ENCODE measurements at places on chromosomes 1 and 21.

- peak; percentile 6 for DNase-seq
These were observed 5.9 kb upstream of the NUF2 start for GRCh38 chr1:163315773-163316374.

GRCh38 chr1:75567191-75567590 lies 43.7 kb downstream of the SLC44A5 start:
- DNase-seq: no peak

GRCh38 chr1:5385096-5385799 lies 607.0 kb downstream of the NPHP4 start:
- no peak for DNase-seq

- DNase-seq: no peak
These were observed 35.0 kb upstream of the SH2D1B start for GRCh38 chr1:162446946-162447345.

- DNase-seq: no peak
These were observed 262.8 kb downstream of the AKT3 start for GRCh38 chr1:243587285-243587684.

GRCh38 chr1:35451125-35451528 lies 106.1 kb downstream of the KIAA0319L start:
- DNase-seq: peak; percentile 67

- DNase-seq: no peak
These were observed 107.8 kb downstream of the SIK1 start for GRCh38 chr21:43318841-43319781.

GRCh38 chr21:27722095-27722494 lies 755.2 kb upstream of the ADAMTS5 start:
- DNase-seq: no peak

DNA sequence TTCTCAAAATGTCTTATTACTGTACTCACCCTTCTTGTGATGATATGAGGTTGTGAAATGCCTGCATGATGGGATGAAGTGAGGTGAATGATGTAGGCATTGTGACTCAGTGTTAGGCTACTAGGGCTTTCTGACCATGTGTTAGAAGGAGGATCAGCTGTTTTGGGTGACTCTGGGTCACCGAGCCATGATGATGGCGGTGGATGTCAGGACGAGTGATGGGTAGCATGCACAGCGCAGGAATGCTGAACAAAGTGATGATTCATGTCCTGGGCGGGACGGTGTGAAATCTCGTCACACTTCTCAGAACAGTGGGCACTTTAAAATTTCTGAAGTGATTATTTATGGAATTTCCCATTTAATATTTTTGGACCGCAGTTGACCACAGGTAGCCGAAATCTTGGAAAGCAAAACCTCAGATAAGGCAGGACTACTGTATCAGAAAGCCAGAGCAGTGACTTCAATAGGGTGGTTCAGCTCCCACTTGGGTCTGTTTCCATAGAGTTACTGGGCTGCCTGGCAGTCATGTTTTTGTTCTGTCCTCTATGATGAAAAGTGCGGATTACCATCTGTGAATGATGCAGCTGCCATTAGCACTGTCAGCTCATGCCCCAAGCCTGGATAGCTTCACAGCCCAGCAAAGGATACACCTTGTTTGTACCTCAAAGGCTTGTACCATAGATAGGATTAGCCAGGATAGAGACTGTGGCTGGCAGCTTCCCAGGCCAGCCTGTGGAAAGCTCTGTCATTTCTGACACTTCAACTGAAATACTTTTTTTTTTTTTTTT lies 26.6 kb downstream of the IL6R start:
- no peak for DNase-seq

- DNase-seq: no peak
These were observed 9.4 kb downstream of the CORT start for GRCh38 chr1:10459184-10459583.

- DNase-seq: no peak
These were observed 12.9 kb upstream of the EPHA2 start for GRCh38 chr1:16168622-16169360.

GRCh38 chr1:153658400-153659174 lies at the start of gene SNAPIN:
Gene SNAPIN, plus strand, starts transcription at chr1:153658703. Its CDS starts 41 bp downstream, at chr1:153658744.
- peak; percentile 87 for DNase-seq

- DNase-seq: no peak
These were observed 83.6 kb downstream of the SIK1 start for GRCh38 chr21:43343095-43343991.

- DNase-seq: no peak
These were observed 149.5 kb downstream of the TTLL7 start for GRCh38 chr1:83849191-83850061.

DNA sequence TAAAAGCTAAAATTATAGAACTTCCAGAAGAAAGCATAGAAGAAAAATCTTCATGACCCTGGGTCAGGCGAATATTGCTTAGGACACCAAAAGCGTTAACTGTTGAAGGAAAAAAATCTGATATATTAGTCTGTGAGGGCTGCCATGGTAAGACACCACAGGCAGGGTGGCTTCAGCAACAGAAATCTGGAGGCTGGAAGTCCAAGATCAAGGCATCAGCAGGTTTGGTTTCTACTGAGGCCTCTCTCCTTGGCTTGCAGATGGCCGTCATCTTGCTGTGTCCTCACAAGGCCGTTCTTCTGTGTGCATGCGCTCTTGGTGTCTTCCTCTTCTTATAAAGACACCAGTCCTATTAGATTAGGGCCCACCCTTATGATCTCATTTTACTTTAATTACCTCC lies 14.5 kb downstream of the IFNLR1 start:
- DNase-seq: no peak

- no peak for DNase-seq
These were observed 65.4 kb downstream of the RUNX1 start for GRCh38 chr21:34983680-34984086.

DNA sequence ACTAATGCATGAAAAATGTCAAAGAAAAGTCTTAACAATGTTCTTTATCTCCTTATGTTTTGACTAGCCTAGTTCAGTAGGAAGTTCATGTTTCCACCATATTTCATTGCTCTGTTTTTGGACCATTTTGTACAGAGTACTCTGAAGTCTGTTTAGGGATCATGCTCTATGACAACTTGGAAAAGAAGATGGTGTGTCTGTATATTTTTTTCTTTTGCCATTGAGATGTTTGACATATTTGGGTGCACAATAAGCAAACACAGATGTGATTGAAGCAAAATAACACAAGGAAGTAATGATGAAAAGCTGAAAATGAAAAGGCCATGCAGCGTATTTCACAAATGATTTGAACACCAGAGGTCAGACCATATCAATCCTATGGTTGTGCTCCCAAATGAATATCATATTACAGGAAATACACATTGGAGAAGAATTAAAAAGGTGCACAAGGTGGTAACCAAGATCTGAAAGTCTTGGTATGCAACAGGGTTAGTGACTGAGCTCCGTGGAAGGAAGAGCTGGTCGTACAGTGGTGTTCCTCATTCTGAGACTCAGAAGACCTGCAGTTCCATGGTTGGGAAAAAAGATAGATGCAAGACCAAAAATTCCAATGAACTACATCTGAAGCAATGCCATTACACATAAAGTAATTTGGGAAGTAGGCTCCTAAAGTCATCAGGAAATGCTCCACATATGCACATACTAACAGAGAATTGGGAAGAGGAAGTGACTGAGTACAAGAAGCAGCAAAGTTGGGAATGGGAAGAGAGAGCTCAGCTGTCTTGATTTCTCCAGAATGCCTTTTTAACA lies 463.5 kb downstream of the LMO4 start:
- DNase-seq: no peak

DNA sequence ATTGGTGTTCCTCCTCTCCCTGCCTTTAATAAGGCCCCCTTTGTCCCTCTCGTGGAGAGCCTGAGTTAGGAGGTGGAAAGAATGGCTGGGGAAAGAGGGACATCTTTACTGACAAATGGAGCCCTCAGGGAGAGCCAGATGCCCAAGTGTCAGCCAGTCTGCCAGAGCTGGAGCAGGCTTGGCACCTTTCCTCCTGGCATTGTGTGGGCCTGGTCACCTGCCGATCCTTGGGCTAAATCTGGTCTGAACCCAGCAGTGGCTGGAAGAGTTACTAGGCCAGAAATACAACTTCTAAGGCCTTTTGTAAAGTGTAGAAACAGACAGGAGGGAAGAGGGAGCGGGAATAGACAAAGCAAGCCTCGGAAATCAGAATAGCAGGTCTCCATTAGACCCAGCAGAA lies 24.9 kb downstream of the VANGL1 start:
- DNase-seq: no peak

GRCh38 chr1:221184131-221184794 lies 305.0 kb downstream of the HLX start:
- no peak for DNase-seq

GRCh38 chr1:165116171-165116570 lies 240.3 kb downstream of the LMX1A start:
- DNase-seq: no peak

DNA sequence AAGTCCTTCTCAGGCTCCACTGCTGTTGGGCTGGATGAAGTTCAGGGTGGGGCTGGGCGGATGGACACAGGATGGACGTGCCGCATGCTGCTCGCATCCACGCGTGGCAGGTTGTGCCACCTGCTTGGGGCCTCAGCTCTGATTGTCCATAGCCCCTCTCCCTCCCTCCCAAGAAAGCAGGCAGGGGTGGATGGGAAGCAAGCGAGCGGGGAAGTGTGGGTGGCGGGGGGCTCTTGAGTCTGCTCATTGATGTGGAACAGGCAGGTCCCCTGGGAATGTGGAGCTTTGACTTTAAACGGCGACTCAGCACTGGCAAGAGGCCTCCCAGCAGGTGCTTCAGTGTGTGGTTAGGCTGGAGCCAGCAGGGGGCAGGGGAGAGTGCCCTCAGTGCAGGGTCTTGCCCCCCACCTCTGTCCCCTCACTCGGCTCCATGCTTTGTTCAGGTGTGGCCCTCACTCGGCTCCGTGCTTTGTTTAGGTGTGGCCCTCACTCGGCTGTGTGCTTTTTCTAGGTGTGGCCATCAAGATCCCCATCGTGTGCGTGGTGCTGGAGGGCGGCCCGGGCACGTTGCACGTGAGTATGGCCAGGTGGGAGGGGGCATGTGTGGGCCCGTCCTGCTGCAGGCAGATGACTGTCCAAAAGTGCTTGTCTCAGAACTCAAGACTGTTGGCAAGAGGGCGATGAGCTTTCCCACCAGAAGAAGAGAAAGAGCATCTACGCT lies 23.9 kb downstream of the TRPM2 start:
- DNase-seq: no peak

- no peak for DNase-seq
These were observed 844 bp downstream of the ADAMTS5 start for GRCh38 chr21:26965907-26966581.

DNA sequence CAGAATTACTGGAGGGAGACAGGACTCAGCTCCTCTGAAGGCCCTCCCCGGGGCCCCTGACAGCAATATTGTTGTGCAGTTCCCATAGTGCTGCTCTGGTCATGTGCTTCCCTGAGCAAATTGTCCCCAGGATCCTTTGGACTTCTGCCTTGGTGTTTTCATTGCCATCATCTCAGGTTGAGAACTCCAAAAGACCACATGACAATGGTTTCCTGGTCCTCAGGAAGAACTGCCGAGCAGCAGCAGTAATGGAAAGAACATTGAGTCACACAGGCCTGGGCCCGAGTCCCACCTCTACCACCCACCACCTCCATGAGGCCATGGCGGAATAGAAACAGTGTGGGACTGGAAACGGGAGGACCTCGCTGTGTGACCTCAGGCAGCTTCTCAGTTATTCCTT lies 6.3 kb upstream of the CTTNBP2NL start:
- no peak for DNase-seq

DNA sequence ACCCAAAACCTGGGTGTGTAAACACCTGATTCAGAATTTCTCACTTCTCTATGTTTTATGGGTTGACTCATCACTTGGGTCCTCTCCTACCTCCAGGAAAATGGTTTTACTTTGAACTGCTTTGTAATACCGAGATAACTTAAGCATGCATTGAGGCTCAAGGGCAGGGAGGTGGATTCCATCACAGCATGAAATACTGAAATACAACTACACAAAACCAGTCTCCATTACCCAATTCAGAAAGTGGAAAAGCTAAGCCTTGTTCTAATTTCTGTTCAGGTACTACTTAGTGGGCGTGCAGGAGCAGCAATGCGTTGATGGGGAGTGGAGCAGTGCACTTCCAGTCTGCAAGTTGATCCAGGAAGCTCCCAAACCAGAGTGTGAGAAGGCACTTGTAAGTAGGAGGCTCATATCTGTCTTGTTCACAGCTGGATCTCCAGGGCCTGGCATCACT lies 6.1 kb upstream of the C4BPA start:
- DNase-seq: no peak
